Bone marrow (tissue), 2 donors: ENCODE measurements at places on chromosomes 3 and 15.

DNA sequence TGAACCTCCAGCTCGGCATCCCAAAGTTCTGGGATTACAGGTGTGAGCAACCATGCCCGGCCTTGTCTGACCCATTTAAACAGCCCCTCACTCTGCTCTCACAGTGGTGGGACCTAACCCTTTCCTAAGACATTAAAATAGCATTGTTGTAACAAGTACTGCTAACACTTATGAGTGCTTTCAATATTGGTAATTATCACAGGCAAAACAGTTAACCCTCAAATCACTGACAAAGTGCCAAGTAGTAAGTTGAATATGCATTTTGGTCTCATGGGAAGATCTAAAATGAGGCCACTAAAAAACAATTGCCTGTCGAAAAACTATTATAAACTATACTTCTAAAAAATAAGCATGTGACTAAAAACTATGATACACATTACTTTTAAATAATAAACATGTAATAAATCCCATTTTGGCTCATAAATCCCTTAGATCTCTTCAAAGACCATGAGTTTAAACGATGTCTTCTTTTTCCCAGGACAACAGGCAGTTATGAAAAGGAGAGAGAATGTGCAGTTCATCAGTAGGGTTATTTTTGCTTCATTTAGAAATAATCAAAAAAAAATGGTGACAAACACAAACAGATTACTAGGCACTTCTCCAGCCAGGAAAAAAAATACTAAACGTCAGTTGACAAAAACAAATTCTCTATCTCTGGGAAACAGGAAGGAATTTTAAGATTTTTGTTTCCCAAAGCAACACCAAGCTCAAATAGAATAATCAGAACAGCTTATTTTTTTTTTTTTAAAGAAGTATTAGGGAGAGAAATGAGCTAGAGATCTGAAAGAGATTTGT is 95.4 kb downstream of the RFTN1 start:
- no peak for DNase-seq

DNA sequence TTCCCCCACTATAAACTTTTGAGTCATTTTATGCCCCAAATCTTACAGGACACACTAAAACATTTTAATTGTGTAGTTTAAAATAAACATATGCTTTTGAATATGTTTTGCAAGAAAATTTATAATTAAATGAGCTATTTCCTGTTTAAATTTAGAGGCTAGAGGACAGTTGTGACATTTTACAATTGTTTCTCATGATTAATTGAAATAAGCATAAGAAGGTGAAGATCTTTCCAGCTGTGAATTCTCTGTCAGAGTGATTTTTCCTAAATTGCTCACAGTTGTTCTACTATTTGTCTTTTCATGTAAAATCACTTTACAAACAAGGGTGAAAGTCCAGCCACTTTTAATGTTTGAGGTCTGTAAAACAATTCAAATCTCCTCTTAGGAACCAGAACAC is 892.3 kb downstream of the CADM2 start:
- no peak for DNase-seq

DNA sequence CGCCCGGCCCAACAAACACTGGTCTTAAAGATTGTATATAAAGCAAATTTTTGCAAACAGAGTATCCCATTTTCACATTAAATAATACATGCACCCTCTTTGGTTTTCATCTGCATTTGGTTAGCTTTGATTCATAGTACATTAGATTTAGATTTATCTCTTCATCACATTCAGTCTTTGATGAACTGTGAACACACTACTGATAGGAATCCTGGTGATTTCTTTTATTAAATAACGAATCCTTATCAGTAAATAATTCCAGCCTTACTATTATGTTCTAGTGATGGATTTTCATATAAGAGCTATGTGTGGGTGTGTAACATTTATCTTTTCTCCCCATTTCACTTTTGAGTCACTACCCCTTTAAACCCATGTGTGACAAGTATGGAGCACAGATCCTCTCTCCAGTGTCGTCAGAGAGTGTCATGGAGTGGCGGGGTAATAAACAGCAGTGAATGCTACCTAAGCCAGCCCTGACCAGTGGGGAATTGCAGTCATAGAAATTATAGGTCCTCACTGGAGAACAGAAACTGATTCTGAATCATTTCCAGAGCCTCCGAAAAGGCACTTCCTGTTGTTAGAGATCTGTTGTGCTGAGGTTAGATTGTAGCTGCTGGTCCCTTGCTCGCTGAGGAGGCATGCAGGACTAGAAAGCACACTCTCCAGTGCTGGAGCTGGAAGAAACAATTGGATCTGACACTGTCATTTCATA is 22.0 kb downstream of the SLC7A14 start:
- no peak for DNase-seq

GRCh38 chr15:25346371-25346770 is 92.5 kb downstream of the UBE3A start:
- DNase-seq: no peak

GRCh38 chr3:114011059-114011797 is 45.1 kb downstream of the CCDC191 start:
- no peak for DNase-seq

DNA sequence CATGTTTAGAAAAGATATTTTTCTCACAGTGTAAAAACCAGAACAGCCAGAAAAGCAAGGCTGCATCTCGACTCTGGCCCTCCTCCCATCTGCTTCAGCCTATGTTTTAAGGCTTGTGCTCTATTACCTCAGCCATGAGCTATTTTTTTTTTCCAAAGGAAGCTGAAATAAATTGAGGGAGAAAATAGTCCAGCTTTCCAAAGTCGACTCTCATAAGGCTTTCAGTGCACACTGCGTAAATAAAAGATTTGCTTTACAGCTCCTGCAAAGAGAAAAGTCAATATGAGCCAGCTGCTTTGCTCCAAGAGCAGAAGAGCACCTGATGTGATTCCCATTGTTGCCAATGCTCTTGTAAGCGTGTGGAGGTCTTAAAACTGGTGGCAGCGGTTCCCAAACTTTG is 26.7 kb downstream of the SCG3 start:
- DNase-seq: no peak

GRCh38 chr3:160038862-160039562 is 50.4 kb downstream of the IL12A start:
- peak; percentile 48 for DNase-seq

- no peak for DNase-seq
Observed at GRCh38 chr15:83046558-83047127, 20.4 kb downstream of the BTBD1 start.

GRCh38 chr15:29134239-29134638 is 135.4 kb downstream of the NSMCE3 start:
- DNase-seq: no peak
